ENCODE measurements at places on chromosomes 4 and X.

- DNase-seq: no peak
Measured at GRCh38 chrX:75748431-75748830, 36.6 kb downstream of the MAGEE2 start.

GRCh38 chr4:45100956-45101818, 374.8 kb upstream of the GNPDA2 start:
- no peak for DNase-seq

DNA sequence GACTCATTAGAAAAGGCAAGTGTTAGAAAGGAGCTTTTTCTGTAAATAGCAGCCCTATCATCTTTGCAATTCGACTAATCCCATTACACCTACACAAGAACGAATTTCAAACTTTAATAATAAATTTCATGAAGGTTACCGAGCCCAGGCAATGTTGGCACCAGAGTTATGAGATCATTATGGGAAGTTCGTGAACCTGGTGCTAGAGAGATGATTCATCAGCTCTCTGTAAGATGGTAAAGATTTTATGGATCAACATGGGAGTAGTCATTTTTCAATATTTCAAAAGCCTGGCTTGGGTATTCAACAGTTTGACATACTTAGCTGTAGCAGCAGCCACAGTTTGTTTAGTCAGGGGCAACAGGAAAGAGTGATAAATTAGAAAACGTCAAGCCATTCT, 35.8 kb downstream of the AMELX start:
- DNase-seq: no peak

- DNase-seq: no peak
Measured at GRCh38 chrX:23616361-23616760, 50.9 kb upstream of the PRDX4 start.

DNA sequence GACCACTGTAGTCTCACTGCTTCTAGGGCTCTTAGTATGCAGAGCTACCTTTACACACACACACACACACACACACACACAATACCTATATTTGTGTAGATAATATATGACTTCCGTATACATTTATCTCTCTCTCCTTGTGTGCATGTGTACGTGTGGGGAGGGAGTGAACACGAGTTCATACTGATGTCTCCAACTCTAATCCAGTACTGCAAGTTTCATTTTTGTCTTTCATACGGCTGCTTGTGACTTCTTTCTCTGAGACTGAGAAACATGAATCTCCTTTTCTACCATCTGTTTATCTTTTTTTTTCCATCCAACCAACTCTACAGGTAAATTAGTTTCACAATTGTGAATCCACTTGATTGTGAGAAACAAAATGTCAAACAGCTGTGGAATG, 1229.5 kb upstream of the AGA start:
- no peak for DNase-seq

GRCh38 chr4:14566518-14566917, 435.8 kb upstream of the CPEB2 start:
- DNase-seq: no peak

- no peak for DNase-seq
Measured at GRCh38 chrX:47992095-47992380, 11.8 kb downstream of the ZNF182 start.

DNA sequence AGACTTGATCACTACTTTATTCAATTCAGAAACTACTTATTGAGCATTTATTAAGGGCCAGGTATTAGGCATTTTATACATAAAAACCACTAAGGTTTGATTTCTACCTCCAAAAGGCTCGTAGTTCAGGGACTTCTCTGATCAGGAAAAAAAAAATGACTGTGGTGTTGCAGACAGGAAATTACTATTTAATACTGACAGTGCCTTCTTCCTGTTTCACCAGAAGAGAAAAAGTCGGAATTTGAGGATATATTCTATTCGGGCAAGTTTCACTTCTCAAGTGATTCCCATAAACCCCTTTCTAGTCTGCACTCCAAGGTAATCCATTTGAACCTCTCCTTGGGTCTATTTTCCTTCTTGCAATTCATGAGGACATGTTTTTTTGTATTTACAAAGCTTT, 15.3 kb upstream of the TASL start:
- DNase-seq: no peak

GRCh38 chr4:165627128-165627527, 245.9 kb upstream of the TLL1 start:
- no peak for DNase-seq

DNA sequence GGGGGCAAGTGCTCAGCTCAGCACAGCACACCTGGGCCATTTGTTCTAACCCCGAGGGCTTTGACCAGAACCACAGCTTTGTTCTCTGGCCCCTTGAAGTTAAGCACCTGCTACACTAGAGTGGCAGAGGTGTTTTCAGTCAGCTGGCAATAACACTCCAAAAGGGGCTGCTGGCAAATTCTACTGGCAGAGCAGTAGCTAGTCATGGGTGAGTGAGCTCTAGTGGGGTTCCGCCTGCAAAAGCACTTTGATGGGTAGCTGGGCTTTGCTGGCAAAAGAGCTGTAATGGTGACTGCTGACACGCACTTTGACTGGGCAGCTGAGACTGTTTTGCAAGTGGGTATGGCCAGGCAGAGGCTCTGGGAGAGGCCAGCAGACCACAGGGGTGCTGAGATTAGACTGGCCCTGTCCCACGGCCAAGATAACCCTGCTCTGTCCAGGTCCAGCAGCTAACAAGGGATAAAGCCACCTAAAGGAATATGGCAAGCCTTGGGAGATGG, 65.2 kb upstream of the TENT5D start:
- DNase-seq: no peak

DNA sequence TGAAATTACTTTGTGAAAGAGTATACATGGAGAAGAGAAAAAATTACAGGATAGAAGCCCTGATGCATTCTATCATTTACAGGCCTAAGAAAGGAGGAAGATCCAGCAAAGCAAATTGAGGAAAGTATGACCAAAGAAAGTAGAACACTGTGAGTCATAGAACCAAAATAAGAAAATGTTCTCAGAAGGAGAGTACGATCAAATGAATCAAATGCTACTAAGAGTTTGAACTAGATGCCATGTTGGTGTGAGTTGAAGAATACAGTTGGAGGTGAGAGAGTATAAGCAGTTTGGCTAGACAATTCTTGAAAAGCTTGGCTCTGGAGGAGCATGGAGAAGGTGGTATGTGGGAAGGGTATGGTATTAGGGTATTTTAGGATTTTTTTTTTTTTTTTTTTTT, 161.8 kb downstream of the RPA4 start:
- DNase-seq: no peak

GRCh38 chrX:100654261-100654660, 10.3 kb downstream of the SRPX2 start:
- DNase-seq: no peak

DNA sequence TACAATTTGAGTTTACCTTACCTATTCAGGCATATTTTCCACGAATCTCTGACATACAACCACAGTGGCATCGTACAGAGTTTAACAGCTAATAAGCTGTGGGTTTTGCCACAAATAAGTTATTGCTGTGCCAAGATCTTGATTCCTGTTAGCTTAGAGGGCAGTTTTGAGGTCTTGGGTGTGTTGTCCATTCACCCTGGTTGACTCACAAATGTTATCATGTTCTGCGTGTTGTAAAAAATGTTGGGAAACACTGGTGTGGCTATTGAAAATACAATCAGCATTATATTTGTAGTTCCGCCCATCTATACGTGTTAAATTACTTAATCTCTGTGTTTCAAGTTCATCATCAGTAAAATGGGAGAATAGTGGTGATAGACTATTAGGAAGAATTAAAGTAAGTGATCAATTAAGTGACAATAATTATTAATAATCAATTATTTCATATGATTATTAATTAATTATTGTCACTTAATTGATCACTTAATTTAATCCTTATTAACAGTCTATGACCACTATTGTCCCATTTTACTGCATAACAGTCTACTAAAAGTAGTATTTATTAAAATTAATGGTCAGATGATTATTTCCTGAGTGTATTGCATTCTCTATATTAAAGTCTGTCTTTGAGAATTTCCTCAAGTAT, 96.3 kb downstream of the TMA16 start:
- DNase-seq: no peak

- no peak for DNase-seq
Measured at GRCh38 chr4:32662803-32663202, 1942.6 kb downstream of the PCDH7 start.

- no peak for DNase-seq
Measured at GRCh38 chrX:72539822-72540221, 32.8 kb downstream of the HDAC8 start.

DNA sequence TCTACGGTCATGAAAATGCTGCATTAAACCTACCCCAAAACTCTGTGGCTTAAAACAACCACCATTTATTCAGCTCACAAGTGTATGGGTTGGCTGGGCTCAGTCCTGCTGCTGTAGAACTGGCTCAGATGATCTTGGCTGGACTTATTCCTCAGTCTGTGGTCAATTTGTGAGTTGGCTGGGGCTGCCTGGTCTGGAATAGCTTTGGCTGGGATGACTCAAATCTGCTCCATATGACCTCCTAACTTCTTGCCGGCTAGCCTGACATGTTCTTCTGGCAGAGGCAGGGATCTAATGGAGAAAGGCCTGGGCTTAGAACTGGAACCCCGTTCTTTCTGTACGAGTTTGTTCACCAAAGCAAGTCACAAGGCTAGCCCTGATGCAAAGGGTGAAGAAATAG, 71.7 kb downstream of the CFAP299 start:
- DNase-seq: no peak

DNA sequence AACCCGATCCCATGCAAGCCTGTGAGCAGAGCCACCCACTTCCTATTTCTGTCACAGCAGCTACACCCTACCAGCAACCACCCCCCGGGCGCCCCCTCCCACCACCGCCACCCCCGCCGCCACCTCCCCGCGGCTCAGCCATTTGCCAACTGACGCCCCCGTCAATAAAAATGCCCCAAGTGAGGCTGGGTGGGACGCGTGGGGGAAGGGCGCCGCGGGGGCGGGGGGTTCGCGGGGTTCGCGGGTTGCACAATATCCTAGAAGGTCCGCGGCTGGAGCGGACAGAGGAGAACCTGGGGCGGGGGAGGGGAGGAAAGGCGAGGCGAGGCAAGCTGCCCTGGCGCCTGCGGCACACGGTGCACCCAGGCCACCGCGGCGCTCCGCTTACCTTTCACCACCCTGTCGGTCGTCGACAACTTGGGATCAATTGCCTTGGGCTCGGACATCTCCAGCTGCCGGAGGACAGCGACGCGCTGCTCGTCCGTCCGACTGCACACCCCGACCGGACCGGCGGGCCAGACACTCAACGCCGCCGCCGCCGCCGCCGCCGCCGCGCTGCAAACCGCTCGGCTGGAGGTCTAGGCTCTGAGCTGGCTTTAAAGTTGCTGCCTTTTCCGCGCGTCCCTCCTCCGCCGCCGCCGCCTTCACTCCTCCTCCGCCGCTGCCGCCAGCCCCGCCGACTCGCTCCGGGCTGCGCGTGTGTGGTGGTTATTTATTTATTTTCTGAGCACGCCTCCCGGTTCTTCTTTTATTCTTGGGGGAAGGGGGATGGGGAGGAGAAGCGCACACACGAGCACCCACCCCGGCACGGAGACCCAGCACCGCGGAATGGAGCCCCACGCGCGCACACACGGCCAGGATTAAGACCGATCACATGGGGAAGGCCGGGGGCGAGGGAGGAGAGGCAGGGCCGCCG, 717 bp downstream of the PPP3CA start:
- DNase-seq: peak; percentile 66

DNA sequence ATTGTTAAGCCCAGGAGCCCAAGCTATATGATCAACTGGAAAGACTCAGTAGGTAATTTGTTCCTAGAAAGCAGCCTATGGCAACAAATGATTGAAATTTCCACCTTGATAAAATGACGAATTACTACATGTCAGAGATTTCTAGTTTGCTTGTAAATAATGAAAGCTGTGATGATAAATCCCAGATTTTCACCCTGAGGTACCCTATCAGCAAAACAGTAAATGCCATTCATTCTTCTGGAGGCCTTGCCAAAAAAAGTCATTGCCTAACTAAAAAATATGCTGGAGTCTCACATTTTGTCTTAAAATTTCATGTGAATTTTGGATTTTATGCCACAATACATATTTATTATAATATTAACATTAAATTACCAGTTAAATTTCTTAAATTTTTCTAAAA, 71.3 kb downstream of the PPEF2 start:
- DNase-seq: no peak

DNA sequence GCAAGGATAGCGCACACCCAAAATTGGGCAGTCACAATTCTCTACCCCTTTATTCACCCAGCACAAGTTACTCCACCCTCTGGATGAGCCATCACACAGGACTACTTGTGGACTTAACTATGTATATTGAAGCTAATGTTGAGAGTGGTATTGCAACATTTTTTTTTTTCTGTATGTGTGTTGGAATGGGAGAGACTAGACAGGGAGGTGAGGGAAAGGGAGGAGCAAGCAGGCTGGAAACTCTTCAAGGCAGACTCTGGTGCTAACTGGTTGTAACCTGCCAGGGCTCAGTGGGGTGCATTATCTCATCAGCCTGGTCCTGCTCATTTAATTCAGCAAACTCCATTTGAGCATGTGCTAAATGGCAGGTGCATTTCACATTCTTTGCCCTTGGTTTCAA, 18.4 kb upstream of the CWH43 start:
- no peak for DNase-seq

DNA sequence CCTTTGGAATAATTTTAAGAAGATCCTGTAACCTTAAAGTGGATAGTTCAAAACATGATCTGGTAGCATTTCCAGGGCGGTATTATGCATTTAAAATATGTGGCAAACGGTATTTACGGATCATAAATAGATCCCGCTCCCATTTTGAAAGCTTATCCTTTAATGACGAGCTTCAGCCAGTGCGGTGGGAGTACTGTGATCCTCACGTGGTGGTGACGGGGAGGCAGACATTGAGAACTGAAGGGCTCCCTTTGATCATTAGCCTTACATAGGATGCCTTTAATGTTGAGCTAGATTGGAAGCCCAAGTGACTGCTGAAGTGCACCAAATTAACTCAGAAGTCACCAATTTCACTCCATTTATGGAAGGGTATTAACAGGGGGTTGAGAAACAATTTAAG, 56.9 kb downstream of the KIT start:
- DNase-seq: no peak

DNA sequence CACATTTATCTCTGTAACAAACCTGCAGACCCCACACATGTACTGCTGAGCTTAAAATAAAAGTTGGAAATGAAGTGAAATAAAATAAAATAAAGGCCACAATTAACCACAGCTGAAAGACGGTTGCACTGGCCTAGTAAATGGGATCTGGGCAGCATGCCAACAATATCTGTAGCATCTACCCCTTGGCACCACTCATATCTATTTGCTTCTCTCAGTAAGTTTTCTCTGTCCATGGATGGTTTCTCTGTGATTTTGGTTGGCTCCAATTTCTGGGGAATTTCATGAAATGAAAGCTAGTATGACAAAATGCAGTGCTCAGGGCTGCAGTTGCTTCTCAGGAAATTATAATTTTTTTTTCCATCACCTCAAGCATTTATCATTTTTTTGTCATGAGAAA, 172.0 kb upstream of the IL15 start:
- no peak for DNase-seq

- no peak for DNase-seq
Measured at GRCh38 chr4:83285055-83285407, 433 bp upstream of the COQ2 start.

- no peak for DNase-seq
Measured at GRCh38 chr4:138164208-138164607, 77.9 kb downstream of the SLC7A11 start.

All from activated CD8-positive, alpha-beta memory T cell treated with anti-CD3 and anti-CD28 coated beads, Interleukin-2, amount 50 U/mL, for 4 hours (primary cell).